Skeletal muscle cell (primary cell): ENCODE measurements at places on chromosomes 3 and 15.

- no peak for DNase-seq
These were observed 22.5 kb downstream of the GLB1 start for GRCh38 chr3:33074217-33075067.

DNA sequence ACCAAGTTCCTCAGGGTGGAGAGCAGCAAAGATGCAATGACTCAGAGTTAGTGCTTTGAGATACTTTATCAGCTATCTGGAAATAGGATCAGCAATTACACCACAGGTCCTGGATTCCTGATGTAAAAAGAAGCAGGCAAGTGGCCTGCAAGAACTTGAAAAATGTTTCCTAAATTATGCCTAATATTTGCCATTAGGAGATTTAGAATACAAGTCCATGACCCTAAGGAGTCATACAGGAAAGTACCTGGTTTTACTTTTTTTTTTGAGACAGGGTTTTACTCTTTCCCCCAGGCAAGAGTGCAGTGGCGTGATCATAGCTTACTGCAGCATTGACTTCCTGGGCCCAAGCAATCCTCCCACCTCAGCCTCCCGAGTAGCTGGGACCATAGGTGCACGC, 78.8 kb upstream of the CRBN start:
- no peak for DNase-seq

DNA sequence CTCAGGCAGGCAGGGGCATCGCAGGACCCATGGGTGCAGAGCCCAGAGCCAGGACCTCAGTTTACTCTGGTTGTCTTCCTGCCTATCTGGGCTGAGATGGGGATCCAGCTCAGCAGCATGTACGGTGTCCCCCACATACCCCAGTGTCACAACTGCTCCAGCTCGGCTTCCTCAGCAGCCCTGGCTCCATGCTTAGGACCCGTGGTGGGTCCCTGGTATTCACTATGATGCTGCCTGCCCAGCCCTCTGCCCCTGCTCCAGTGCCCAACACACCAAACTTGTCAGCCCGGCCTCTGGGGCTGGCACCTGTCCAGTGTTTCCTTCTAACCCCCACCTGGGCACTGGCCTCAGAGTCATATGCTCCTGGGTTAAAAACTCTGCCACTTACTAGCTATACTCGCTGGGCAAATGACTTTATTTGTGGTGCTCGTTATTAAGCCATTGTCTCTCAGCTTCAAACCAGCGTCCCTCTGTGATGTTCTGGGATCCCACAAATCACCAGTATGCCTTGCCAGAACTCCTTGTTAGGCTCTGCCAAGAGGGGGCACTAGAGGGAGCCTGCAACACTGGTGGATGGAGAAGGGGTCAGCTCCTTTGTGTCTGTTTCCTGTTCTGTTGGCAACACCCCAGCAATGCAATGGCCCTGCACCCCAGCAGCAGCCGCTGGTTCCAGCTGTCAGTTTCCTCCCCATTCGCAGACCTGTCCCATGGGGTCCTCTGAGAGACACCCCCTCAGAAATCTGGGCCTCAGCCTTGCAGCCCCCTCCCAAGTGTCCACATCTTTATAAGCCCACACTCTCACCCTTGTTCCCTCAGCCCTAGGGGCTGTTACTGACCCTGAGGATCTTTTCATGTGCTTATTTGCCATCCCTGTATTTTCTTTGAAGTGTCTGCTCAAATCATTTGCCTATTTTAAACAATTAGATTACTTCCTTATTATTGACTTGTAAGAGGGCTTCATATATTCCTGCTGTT, 24.1 kb upstream of the MRPS22 start:
- DNase-seq = no peak

GRCh38 chr3:190619353-190619752, 105.5 kb downstream of the IL1RAP start:
- no peak for DNase-seq

- no peak for DNase-seq
These were observed 114.8 kb upstream of the NDN start for GRCh38 chr15:23801881-23802280.

DNA sequence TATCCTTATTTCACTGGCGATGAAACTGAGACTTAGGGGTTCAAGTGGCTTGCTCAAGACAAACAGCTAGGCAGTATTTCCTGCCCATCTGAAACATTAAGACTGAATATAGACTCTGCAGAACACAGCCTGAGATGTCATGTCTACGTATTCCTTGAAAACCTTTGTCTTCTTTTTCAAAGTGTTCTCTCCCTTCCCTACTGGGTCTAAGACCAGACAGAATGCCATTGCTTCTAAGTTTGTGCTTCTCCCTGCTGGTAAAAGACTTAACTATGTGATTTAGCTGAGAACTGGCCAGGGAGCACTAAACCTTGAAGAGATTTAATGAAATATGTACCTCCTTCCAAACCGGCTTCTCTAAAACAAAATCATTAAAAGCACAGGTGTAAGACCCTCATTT, 9.9 kb downstream of the BCL6 start:
- DNase-seq = no peak
